ENCODE measurements at places on chromosomes 7 and 10.

DNA sequence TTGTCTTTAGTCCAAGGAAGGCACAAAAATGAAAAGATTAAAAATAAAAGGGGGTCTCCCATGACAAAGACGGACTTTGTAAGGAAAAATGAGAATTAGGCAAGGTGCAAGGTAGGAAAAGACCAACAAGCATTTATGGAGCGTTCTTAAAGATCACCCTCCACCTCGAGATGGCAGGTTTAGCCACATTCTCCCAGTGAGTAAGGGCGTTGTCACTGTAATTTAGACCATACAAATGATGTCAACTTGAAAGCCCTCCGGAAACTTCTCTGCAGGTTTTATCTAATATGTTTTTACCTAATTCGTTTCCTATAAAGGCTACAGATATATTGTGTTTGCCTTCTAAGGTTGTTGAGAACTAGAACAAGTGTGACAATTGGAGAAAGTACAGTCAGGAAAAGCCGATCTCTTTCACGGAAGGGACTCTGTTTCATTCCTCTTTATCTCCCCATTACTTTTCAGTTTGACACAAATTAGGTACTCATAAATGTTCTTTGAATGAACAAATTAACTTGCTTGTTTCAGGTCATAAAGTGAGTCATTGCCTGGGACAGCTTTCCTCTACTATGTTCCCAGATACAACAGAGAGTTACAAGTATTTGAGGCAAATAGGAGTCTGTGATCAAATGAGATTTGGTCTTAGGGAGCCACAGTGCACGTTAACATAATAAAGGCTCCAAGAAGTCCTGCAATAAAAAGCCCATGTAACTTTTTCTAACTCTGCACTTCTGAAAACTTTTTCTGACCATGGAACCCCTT lies 102.6 kb upstream of the HABP2 start:
- DNase-seq = no peak

DNA sequence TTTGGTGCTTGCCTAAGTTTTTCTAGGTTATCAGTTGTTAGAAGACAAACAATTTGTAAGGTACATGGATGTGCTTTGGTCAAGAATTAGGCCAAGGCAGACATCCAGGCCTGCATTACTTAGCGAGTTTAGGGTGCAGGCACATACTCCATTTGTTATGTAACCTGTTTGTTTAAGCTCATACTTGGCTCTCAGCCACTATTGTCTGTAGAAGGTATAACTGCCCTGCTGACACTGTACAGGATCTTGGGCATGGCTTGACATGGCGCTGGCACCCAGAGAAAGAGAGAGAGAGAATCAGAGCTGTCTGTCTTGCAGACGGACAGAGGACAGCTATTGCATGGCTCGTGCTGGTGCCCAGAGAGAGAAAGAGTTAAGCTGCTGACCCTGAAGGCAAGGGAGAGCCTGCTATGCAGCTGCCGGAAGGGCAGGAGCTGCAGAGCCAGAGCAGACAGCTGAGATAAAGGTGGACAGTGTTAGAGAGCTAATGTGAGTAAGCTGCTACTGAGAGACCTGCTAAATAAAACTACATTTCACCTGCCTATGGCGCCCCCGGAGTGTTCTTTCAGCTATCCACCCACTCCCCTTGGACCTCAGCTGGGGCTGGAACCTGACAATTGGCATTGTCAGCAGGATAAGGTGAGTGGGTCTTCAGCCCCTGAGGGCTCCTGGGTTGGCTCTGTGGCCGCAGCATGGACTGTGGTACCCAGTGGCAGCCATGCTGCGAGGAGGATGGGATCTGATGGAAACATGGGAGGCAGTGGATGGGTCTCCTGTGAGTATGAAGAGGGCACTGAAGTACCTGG lies 120.9 kb upstream of the TMEM106B start:
- no peak for DNase-seq

DNA sequence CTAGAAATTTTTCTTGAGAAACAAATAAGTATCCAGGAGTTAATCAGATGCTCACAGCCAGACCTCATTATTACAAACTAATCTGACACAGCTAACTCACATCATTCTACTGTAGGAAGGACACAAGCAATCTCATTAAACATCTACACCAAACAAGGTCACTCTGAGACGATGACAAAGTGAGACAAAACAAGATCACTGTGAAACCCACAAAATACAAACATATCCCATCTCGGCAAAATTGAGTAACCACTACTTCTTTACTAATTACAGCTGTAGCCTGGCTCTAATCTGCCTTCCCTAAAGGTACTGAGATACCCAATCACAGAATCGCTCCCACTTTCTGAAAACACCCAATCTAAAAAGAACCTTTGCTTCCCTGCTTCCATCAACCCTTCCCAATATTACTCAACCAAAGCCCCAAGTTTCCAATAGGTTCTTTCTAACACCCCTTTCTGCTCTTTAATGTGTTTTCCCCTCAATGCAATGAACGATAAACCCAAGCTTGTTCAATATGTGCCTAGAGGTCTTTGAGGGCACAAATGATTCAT lies 26.9 kb downstream of the CCDC6 start:
- no peak for DNase-seq

- DNase-seq = no peak
Measured at GRCh38 chr7:111205251-111205650, 114.3 kb downstream of the LRRN3 start.

GRCh38 chr10:70910486-70911341 lies 22.3 kb upstream of the PCBD1 start:
- no peak for DNase-seq

DNA sequence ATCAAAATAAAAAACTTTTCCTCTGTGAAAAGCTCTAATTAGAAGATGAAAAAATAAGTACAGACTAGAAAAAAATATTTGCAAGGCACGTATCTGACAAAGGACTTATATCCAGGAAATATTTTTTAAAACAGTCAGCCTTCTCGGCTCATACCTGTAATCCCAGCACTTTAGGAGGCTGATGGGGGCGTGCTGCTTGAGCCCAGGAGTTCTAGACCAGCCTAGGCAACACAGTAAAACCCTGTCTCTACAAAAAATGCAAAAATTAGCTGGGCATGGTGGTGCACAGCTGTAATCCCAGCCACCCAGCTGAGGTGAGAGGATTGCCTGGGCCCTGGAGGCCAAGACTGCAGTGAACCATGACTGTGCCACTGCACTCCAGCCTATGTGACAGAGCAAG lies 542.8 kb downstream of the PARD3 start:
- no peak for DNase-seq

- DNase-seq = no peak
Measured at GRCh38 chr7:81140252-81140651, 221.4 kb upstream of the SEMA3C start.

DNA sequence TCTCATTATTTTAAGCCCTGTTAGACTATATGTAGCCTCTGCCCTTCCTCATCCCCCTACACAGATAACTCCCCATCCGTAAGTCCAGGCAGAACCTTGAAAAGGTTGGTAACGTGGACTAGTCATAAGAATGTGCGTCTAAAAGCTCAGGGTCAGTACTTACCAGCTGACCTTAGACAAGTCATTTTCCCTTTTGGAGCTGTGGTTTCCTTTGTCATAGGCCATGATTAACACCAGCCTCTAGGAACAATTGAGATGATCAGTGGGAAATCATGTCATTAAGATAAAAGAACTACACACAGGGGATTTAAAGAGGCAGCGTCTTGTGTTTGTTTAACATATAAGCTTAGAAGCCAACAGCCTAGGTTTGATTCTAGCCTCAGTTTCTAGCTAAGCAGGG lies 6.9 kb upstream of the UNC5B start:
- DNase-seq = no peak

DNA sequence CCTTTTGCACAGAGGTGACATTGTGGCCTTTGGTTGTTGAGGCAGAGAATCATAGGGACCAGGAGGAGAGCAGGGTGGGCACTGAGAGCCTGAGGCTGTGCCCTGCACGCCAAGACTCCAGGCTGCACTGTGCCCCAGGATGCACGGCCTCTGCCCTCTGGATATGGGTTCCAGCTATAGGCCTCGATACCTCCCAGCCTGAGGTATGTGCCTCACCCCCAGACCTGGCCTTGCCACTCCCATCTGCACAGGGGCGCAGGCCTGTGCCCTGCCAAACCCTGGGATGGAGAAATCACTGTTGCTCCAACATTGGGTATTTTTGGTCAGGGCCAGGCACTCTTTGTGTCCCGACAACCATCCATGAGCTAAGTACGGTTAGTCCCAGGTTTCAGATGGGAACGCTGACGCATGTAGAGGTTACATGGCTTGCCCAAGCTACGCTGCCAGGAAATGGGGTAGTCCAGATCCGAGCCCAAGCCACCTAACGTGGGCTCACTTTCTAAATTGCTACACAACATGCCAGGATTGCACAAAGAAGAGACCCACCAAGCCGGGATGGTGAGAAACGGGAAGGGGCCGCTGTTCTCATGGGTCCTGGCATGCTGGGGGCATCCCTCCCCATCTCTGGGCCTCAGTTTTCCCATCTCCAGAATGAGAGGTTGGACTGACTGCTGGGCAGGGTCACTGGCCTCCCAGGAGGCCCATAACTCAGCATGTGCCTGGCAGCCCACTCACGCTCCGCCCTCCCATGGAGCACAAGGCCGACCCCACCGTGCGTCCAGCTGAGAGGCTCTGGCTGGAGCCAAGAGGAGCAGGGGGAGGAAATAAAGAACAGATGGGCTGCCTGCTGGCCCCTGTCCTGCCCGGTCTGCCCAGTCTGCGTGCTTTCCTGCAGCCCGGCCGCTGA lies 44.2 kb downstream of the ZCCHC24 start:
- DNase-seq = peak; percentile 59

DNA sequence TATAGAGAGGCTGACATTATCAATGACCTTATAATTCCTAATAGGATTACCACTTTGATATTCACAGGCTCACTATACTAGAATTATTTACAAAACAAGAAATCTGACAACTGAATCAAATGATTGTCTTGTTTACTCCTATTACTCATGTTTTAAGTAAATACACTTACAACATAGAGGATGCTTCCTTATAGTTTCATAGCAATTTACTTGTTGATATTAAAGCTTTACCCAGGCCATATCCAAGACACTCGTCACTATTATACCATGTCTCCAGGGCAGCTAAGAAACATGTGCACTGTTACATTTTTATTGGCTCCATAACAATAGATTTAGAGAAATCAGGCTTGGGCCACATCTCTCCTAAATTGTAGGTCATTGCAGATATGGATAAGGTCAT lies 276.9 kb downstream of the HGF start:
- no peak for DNase-seq

- no peak for DNase-seq
Measured at GRCh38 chr7:117012284-117012683, 59.0 kb downstream of the ST7 start.

DNA sequence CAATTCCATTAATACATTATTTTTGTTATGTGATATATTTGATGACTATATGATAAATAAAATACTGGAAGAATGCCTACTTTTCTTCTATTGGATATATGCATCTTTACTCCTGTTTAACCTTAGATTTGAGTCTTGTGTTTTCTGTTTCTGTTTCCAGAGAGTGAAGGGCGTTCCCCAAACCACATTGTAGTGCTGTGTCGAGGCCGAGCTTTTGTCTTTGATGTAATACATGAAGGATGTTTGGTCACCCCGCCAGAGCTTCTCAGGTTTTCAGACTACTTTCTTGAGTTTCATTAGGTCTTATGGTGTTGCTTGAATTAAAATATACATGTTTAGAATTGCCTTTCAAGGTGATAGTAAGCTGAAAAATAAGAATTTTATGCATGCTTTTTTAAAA lies 23.8 kb downstream of the CROT start:
- DNase-seq = no peak

- DNase-seq = no peak
Measured at GRCh38 chr10:17410907-17411306, 43.5 kb downstream of the ST8SIA6 start.

DNA sequence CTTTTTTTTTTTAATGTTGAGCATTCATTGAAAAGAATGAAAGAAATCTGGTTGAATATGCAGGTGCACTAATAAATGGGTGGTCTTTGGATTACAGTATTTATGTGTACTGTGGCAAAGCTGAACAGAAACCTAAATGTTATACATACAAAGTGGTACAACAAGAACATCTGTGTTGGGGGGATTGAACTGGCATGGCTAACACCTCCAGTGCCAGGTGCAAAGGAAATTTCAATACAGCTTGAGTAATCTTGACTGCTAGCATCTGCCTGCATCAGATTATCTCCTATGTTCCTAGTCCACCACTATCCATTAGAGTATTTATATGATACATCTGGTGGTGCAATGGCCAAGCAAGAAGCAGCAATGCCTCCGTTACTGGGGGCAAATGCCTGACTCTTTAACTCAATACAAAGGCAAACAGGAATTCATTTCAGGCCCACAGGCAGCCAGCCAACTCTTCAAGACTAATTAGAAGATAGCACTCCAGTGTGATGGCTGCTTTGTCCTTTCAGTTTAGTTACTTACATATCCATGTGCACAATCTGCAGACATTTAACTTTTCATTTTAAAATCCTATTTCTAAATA lies 220.5 kb upstream of the ETV1 start:
- DNase-seq = no peak

DNA sequence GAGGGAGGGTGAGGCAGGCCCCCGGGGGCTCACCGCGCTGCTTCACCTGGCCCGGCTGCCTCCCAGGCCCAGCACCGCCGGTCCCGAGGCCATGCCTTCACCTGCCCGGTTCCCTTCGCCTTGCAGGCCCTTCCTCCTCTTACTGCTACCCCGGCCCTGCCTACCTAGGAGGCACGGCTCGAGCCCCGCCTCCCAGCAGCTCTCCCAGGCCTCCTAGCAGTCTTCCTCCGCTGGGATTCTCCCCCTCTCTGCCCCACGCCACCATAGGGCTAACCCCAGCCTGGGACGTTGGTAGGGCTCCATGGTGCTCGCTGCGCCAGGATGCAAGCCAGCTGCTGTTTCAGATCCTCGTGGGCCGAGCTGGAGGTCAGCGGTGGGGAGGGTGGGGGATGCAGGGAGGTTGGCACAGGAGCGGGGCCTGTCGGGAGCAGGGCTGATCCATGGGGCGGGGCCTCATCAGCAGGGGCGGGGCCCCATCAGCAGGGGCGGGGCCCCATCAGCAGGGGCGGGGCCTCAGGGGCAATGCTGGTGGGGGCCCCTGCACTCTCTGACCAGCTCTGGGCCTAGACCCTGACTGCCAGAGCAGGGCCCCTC lies 63.3 kb downstream of the RASGEF1A start:
- DNase-seq = peak; percentile 1

GRCh38 chr7:106358103-106358663 lies 73.4 kb upstream of the NAMPT start:
- no peak for DNase-seq

DNA sequence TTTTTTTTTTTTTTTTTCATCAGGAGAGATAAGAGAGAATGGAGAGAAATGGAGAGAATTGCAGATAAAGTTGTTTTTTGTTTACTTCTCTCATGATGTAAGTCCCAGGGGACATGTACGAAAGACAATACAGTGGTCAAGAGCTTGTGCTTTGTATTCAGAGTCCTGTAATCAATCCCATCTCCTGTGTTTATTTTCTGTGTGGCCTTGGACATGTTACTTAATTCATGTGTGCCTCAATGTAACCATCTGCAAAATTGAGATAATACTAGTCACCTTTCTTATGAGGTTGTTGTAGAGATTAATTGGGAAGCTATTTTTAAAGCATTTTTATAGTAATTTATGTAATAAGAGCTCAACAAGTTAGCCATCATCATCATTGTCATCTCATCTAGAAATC lies 117.5 kb downstream of the CDK14 start:
- DNase-seq = no peak

- no peak for DNase-seq
Measured at GRCh38 chr7:155247479-155248365, 50.0 kb upstream of the INSIG1 start.
